Thyroid gland (tissue), 4 donors: ENCODE measurements at places on chromosomes 3 and 15. TPM values are rescaled to one million over a fixed set of nuclear protein-coding genes. Genes with fewer than 3 reads are reported as not detected.

SPSB4 gene
- total RNA-seq = 1.2 TPM

CKMT1A gene
- total RNA-seq = 3.8 TPM

FANCD2OS gene
- not detected for total RNA-seq

CPEB1 gene
- total RNA-seq = 4.9 TPM

KLHL40 gene
- total RNA-seq = not detected

IL20RB gene
- 1.6 TPM for total RNA-seq

SMCO1 gene
- not detected for total RNA-seq

ACTL6A gene
- total RNA-seq = 40.8 TPM

CGNL1 gene
- 40.7 TPM for total RNA-seq

SSR3 gene
- 181 TPM for total RNA-seq

ADAMTSL3 gene
- 14.8 TPM for total RNA-seq

DNA sequence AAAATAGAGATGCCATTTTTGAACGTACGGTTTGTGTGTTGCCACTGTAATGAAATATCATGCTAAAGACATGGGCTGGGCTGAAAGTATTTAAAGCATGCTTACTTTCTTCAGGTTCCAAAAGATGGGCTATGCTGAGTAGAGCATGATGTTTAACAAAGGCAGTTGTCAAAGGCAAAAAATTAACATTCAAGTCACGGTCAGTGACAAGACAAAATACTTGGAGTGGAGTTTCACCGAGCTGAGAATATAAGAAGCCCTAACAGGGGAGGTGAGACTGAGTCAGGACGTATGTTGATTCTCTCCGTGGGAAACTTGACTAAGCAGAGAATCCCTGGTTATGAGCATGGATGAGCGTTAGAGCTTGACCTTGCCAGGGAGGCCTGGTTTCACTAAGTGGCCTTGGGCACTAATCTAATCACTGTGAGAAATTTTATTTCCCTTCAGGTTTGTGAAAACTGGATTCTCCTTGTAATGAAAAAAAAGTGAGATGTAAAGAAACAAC is 218.2 kb upstream of the ADAMTS9 start:
- no peak for DNase-seq

- no peak for DNase-seq
These were observed 35.8 kb downstream of the PLD1 start for GRCh38 chr3:171774521-171774920.

GRCh38 chr3:45180051-45180450 is 33.9 kb upstream of the CDCP1 start:
- peak; percentile 39 for DNase-seq

GRCh38 chr3:159583662-159584061 is 405.0 kb upstream of the IL12A start:
- no peak for DNase-seq

DNA sequence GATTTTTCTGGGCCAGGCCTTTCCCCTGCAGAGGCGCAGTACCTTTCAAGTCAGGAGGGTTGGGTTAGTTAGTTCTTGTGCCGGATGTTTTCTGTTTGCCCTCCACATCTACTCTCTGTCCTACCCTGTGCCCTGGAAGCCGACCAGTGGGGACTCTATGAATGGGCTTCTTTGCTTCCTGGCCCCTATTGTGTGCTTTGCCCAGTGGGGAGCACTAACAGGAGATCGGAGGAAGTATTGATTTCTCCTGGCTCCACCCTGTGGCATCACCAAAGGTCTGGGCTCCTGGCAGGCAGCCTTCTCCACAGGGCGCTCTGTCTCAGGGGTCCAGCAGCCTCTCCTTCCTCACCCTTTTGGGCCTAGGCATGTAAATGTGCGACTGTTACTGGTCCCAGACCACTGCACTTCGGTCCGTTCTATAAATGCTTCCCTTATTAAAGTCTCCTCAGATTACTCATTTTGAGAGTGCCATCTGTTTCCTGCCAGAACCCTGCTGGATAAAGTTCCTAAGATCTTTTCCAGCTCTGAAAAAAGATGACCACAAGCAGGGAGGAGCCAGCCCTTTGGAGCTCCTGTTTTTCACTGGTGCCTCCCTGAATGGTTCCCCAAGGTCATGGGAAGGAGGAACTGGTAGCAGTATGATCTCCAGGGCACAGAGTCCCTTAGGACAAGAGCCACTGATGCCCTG is 44.5 kb downstream of the CTDSPL start:
- DNase-seq = no peak

- no peak for DNase-seq
These were observed 1.0 kb upstream of the TBC1D21 start for GRCh38 chr15:73872346-73872745.

- no peak for DNase-seq
These were observed 21.3 kb downstream of the CHD2 start for GRCh38 chr15:92921215-92922131.

DNA sequence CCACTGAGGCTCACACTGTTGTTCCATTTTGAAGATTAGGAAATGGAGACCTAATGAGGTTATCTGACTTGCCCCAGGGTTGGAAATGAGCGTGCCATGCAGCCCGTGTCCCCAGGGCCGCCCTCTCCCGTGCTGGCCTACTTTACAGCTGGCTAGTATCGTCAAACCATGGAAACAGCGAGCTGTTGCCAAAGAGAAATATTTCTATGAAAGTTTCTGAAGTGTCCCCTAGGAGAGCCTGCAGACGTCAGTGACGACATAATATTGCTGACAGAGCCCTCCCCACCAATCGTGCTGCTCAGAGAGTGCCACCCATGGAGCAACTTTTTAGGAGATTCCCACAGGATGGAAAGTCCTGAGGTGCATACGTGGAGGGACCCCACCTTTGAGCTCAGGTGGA is 11.2 kb upstream of the FAM174B start:
- peak; percentile 87 for DNase-seq

DNA sequence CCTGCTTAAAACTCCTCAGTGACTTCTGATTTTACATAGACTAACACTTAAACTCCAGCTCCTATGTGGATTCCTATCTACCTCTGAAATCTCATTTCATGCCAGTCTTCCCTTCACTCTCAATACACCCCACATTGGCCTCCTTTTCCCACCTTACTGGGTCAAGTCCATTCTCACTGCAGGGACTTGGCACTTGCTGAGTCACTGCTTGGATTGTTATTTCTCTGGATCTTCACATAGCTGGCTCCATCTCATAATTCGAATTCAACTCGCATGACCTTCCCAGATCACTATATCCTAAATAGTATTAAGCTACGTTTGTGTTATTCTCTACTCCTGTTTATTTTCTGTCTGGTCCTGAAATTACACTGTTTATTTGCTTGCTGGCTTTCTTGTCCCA is 59.6 kb upstream of the FRMD4B start:
- no peak for DNase-seq

- no peak for DNase-seq
These were observed 192.9 kb downstream of the SQOR start for GRCh38 chr15:45827766-45828165.

- DNase-seq = no peak
These were observed 55.8 kb upstream of the NR2F2 start for GRCh38 chr15:96274698-96275097.

- DNase-seq = no peak
These were observed 7.7 kb downstream of the SKIC8 start for GRCh38 chr15:78291698-78292097.

GRCh38 chr15:47196048-47196447 is 521.3 kb upstream of the SEMA6D start:
- peak; percentile 82 for DNase-seq

DNA sequence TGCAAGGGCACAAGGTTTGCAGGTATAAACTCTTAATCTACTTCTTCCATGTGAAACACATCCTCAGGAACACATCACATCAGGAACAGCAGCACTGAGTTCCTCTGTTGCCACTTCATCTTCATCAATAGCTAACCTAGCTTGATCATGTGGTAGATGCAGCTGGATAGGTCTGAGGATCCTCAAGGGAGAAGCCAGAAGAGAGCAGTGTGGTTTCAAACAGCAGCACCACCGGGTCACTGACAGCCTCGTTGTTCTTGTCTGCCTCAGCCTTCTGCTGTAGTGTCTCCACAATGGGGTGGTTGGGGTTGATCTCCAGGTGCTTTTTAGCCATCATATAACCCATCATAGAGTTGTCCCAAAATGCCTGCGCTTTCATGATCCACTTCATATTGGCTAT is 58.8 kb downstream of the ADAM10 start:
- DNase-seq = no peak

- DNase-seq = peak; percentile 58
These were observed 146.9 kb downstream of the DNAJB8 start for GRCh38 chr3:128319741-128320141.

DNA sequence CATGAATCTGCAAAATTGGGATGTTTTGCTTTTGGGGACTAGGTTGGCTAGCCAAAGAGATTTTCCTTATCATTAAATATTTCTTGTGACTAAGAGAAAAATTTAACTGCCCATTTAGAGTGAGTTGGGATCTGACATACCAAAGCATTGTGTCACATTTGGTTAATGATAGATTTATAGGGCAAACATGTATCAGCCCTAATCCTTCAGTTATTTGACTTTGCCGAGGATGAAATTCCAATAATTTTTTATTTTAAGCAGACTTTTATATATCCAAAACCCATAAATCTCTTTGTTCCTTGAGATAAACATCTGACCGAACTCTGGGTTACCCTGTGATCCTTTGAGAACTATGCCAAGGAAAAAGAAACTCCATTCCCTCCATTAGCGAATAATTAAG is 218.9 kb downstream of the CDIN1 start:
- no peak for DNase-seq

DNA sequence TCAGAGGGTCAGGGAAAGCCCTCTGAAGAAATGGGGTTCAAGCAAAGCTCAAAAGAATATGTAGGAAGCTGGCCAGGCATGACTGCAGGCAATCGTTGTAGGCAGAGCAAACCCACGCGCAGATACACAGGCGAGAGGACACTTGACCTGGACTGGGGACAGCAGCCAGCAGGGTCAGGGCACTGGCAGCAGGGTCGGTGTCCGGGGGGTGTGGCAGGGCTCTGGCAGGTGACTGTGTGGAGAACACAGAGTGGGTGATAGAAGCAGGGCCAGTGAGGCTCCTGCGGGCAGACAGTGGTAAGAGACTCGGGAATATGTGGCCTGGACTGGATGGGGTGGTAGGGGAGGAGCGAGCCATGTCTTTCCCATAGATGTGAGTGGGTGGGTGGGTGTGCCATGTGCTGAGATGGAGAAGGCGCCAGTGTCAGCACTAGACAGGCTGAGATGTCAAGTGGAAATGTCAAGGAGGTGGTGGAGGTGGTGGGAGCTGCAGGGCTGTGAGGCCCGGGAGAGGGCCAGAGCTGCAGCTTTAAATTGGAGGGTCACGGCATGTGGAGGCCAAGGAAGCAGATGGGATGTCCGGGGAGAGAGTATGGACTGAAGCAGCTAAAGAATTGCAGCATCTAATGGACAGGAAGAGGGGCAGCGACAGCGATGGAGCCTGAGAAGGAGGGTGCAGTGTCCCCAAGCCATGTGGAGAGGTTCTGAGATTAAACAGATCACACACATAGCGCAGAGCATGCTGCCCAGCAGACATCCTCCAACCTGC is 13.4 kb downstream of the TMEM43 start:
- no peak for DNase-seq

GRCh38 chr3:117629505-117629904 is 919.9 kb downstream of the TUSC7 start:
- DNase-seq = no peak

GRCh38 chr3:120348065-120348990 is 826 bp downstream of the LRRC58 start:
- no peak for DNase-seq

DNA sequence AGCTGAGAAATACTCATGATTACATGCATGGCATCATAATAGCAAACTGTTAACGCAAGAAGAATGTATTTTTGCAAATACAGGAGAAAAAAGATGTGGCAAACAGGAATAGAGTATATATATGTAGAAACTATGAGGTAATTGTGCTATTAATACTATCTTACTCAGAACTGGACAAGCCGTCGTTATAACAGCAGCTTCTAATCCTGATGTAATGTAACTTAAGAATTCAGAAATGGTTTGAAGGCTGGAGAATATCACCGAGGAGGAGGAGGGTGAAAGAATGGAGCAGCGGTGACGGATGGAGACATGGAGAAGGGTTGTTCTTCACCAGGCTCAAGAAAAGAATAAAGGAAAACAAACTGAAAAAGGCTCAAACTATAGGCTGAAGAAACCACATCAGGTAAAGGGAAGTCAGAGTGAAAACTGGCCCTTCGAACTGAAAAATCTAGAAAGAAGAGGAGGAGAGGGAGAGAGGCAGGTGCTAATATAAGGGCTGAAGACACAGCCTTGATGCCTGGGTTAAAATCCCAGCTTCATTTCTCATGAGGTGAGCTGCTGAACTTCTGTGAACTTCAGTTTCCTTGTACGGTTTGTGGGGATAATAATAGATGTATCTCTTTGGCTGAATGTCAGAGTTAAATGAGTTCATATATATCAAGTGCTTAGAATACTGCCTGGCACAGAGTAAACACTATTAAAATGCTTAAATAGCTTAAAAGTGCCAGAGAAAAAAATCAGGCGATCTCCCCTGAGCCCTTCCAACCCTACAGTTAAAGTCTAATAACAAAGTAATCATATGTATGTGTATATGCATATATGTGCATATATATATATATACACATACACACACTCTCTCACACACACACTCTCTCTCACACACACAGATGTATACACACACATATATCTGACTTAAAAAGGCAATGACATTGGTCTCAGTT is 43.9 kb downstream of the GOLIM4 start:
- no peak for DNase-seq

GRCh38 chr3:47342151-47342550 is 38.7 kb upstream of the PTPN23 start:
- DNase-seq = no peak

DNA sequence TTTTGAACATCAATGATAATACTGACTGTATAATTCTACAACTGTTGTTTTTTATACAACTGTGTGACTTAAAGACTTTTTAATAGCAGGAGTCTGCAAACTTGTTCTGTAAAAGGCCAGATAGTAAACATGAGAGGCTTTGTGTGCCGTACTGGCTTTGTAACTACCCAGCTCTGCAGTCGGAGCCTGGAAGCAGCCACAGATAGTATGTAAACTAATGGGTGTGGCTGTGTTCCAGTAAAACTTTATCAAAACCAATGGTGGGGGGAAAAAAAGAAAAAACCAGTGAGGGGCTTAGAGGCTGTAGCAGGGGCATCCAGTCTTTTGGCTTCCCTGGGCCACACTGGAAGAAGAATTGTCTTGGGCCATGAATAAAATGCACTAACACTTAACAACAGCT is 11.9 kb downstream of the ASB7 start:
- no peak for DNase-seq

DNA sequence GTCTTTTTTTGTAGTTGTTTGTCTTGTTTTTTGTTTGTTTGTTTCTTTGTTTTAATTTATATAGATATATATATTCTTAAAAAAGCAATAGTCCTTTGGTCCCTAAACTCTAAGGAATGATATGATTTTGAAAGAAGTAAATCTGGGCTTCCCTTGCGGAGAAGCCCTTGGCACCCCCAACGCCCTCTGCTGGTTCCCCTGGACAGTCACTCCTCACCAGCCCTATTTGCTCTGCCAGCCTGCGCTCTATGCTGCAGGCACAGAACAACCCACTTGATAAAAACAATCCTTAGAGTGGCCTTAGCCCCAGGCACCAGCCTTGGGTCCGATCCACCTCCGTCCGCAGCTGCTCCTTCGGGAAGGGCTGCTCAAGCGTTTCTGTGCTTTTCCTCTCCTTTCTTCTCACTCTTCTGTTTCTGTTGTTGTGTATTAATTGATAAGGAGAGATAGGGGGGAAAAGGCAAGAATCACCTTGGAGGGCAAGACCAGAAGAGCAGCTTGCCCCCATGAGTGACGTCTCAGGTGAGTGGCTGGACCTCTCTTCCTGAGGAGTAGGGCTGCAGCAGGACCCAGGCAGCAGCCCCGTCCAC is 13.7 kb upstream of the PARP6 start:
- peak; percentile 21 for DNase-seq

- DNase-seq = no peak
These were observed 141.6 kb upstream of the STT3B start for GRCh38 chr3:31391150-31391549.

- DNase-seq = no peak
These were observed 10.8 kb downstream of the BCL2L10 start for GRCh38 chr15:52101542-52102323.
